ENCODE measurements at places on chromosomes 11 and 22.
A peak's percentile ranks its signal among the peaks of the same experiment; 100 is the strongest.

GRCh38 chr22:44494497-44494896 is 3.5 kb downstream of the RTL6 start:
- no peak for DNase-seq

DNA sequence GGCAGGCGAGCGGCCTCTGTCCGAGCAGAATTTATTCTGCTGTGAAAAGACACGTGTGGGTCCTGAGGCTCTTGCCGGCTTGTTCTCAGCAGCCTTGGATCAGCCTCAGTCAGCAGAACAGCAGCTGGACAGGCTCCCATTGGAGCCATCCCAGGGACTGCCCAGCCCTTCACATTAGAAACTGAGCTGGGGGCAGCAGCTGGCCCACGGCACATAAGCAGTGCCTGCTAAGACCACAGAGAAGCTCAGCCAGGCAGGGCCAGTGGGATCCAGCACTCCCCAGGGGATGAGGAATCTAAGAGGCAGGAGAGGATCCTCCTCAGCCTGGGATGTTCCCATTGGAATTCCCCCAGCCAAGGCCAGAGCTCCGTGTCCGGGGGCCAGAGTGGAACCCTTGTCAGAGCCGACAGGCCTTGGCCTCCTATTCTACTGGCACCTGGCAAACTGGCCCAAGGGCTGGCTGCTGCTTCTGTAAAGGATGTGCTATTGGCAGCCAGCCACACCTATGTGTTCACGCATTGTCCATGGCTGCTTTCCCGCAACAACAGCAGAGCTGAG is 18.2 kb downstream of the RTN4R start:
- DNase-seq = no peak

GRCh38 chr22:36056980-36057379 is 28.4 kb upstream of the RBFOX2 start:
- no peak for DNase-seq

- no peak for DNase-seq
These were observed 16.8 kb downstream of the ALG12 start for GRCh38 chr22:49901457-49901856.

DNA sequence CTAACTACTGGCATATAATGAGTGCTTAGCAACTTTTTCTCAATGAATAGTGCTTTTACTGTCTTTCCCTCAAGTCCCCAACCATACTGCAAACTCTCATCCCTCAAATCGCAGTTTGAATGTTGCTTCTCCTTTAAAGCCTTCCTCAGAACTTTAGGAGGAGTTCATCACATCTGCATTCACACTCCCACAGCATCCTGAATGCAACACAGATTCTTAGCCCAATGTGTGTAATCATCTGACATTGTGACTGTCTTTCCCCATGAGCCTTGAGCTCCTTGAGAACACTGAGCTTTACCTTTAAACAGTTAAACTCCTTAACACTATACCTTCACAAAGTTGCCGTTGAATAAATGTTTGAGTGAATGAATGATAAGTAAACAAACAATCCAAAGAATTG is 81.7 kb upstream of the FAM181B start:
- no peak for DNase-seq

DNA sequence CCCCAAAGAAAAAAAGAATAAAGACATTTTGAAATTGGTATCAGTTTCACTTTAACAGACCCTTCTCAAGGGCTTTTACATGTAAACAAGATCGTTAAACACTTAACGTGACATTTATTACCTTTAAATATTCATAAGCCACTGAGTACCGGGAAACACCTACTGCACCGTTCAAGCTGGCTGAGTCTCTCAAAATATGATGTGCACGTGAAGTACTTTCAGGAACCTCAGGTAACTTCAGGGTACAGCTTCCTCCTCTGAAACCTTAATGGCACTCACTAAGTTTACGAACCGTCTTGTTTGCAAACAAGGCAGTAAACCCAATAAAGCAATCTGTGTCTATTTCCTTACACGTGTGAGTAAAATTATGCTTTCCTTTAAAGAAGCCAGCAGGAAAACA is 105.5 kb upstream of the TENM4 start:
- DNase-seq = no peak

- DNase-seq = peak; percentile 72
These were observed 35.5 kb upstream of the CCDC188 start for GRCh38 chr22:20186183-20186870.

GRCh38 chr11:106608677-106609076 is 409.6 kb downstream of the GUCY1A2 start:
- DNase-seq = no peak

- DNase-seq = peak; percentile 73
These were observed 17.2 kb upstream of the CD59 start for GRCh38 chr11:33753304-33753967.

- DNase-seq = no peak
These were observed 99.6 kb downstream of the BRD1 start for GRCh38 chr22:49727881-49728569.

DNA sequence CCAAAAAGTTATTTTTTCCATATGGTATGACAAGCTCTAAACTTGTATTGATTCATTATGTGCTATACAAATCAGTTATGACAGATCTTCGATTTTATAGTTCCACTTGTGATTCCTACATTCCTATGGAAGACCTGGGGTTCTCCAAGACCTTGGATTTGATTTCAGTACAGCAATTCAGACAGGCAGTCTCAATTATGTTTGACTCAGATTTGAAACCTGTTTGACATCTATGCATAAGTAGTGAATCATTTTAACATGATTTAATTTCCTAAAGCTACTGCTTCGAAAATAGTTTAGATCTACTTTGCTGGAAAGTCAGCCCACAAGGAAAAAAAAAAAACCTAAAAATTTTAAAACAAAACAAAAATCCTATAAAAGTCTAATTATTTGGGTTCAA is 820.4 kb downstream of the LUZP2 start:
- no peak for DNase-seq

GRCh38 chr11:65541093-65541982 is 16.5 kb downstream of the SCYL1 start:
- no peak for DNase-seq

DNA sequence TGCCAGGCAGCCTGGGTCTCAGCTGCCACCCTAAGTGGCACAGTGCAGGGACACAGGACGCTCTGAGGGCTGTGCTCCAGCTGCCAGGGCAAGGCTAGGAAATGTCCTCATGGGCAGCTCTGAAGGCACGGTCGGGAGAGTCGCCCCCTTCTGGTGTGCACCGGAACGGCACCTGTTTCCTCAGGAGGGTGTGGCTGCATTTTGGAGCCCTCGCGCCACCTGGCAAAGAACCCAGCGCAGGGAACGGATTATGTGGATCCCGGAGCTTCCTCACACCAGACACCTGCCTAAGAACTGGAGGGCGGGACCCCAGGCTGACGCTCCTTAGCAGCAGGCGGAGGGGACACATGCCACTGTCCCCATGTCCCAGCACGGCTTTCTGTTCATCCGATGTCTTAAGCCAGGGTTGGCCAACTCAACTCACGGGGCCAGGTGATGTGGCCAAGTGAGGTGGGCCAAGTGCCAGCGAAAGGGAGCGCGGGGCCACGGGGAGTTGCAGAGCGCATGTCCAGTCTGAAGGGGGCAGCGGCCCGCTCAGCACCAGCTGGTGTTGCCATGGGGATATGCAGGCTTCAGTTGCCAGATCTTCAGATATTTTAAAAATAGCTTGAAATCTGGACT is 5.1 kb upstream of the SLC22A8 start:
- peak; percentile 73 for DNase-seq

- no peak for DNase-seq
These were observed 23.7 kb downstream of the RSPH14 start for GRCh38 chr22:23117891-23118646.

- DNase-seq = no peak
These were observed 35.2 kb upstream of the FADD start for GRCh38 chr11:70167723-70168404.

- DNase-seq = no peak
These were observed 12.1 kb downstream of the RNH1 start for GRCh38 chr11:494761-495536.

DNA sequence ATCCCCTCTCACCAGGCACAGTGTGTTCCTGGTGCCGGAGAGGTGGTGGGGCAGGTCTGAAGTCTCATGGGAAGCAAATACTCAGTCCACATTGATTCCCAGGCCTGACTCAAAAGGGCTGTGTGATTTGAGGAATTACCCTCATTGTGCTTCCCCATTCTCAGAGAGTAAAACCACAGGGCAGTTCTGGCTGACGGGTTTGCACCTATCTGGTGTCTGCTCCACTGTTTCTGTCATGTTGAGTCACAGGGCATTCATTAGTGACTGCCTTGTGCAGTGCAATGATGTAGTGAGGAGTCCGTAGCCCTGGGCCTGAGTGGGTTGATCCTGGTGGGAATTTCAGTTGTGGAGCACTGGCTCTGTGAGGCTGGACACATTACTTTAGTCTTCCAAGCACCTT is 85.2 kb upstream of the ARHGAP20 start:
- no peak for DNase-seq

DNA sequence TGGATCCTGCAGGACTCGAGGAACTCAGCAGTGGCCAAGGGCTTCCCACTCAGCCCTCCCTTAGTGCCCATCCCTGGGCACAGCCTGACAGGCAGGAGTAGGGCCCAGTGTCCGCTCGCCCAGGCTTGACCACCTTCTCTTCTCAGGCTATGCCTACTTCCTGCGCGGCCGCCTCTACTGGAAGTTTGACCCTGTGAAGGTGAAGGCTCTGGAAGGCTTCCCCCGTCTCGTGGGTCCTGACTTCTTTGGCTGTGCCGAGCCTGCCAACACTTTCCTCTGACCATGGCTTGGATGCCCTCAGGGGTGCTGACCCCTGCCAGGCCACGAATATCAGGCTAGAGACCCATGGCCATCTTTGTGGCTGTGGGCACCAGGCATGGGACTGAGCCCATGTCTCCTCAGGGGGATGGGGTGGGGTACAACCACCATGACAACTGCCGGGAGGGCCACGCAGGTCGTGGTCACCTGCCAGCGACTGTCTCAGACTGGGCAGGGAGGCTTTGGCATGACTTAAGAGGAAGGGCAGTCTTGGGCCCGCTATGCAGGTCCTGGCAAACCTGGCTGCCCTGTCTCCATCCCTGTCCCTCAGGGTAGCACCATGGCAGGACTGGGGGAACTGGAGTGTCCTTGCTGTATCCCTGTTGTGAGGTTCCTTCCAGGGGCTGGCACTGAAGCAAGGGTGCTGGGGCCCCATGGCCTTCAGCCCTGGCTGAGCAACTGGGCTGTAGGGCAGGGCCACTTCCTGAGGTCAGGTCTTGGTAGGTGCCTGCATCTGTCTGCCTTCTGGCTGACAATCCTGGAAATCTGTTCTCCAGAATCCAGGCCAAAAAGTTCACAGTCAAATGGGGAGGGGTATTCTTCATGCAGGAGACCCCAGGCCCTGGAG is 3.3 kb upstream of the SMARCB1 start:
- no peak for DNase-seq

DNA sequence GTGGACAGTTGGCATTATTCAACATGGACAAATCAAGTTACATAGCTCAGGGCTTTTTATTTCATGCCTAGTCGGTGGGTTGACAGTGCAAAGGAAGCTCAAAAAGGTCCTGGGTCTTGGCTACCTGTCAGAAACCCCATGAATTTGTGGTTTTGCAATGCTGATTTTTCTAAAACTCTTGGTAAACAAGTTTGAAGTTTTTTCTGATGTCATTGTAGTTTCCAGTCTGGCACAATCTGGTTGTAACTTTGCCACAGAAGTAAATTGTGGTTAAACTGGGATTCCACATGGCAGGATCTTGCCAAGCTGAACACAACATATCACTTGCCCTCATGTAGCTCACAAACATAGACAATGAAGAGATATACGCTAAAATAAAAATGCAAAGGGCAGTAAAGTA is 100.8 kb downstream of the EHF start:
- no peak for DNase-seq

- no peak for DNase-seq
These were observed 242.6 kb upstream of the FAT3 start for GRCh38 chr11:91981995-91982394.

DNA sequence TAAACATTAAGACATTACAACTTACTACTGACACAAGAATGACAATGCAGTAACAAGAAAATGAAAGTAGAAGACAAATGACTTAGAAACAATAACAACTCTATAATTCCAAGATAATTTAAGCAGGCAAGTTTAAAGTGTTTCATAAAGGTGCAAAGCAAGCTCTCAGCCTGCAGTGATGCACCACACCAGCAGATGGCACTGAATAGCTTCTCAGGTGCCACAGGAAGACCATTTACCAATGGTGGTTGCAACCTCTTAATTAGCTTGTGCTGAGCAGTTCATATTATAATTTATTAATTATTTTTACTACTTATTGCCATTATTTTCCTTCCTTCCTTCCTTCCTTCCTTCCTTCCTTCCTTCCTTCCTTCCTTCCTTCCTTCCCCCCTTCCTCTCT is 60.6 kb downstream of the NXPE2 start:
- peak; percentile 73 for DNase-seq

Data from Karpas-422 (cell line).